ENCODE measurements at places on chromosomes 1 and 21.

DNA sequence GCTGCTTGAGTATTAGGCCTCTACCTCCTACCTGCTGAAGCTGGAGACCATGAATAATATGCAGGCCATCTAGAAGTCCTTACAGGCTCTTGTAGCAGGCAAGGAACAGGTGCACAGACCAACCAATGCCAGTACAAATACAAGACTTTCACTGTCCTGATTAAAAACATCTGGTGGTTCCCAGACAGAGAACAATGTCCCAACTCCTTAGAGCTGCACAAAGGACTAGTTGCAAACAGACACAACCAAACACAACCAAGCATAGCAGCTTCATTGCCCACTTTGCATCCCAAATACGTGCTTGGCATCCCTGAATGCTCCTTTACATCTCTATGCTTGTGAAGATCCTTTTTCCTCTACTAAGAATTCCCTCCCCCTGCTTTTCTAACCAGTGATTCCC lies 98.1 kb upstream of the CXADR start:
- no peak for DNase-seq

DNA sequence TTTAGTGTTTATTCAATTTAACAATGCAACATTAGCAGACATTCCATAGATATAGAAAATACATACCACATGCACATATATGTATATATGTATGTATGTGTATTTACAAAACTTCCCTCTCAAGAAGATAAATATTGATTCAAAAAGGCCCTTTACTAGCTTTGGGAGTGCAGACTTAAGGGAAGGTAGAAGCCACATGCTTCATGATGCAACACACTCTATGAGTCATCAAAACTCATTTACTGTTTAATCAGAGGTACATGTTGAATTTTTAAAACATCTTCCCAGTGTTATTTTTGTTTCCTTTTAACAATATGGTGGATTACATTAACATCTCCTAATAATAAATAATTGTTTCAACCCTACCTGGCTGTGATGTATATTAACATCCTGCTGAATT lies 61.4 kb upstream of the KIRREL1 start:
- DNase-seq: no peak

DNA sequence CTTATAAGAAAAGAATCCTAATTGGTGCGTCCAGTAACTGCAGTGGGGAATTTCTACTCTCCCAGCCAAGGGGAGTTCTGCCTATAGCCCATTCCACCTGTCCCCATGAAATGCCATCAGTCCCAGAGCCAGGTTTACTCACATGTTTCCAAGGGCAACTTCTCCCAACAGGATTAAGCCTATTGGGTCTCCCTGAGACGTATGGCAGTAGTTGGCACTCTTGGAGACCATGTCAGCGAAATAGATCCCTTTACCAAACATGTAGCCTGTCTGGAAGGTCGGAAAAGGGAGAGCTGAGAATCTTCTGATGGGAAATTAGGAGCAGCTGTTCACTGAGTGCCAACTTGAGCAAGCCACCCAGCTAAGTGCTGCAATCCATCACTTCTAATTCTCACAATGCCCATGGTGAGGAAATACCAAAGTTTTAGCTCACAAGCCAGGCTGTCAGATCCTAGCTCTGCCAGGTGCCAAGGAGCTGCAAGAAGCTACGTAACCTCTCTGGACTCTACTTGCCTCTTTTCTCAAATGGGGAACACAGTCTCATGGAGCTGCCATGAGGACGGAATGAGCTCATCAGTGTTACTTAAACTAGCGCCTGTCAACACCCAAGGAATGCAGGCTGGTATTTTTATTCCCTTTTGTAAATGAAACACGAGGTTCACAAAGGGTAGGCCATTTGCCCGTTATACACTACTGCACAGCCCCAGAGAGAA lies 43.9 kb downstream of the PARP1 start:
- no peak for DNase-seq

DNA sequence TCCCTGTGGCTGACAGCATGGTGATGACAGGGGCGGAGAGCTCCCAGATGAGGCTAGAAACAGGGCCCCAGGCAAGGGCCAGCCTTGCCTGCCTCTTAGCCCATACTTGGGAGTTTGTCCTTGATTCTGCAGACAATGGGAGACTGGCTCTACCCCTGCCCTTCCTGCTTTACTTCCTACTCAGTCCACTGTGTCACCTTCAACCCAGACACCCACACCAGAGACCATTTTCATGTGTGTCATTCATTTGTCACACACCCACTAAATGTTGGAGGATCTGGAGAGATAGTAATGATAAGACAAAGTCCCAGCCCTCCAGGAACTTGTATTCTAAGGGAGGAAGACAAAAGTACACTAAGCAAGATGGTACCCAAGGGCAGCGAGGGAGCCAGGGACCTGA lies 43.7 kb downstream of the SYT6 start:
- DNase-seq: no peak

- no peak for DNase-seq
These were observed 159.2 kb downstream of the PIGK start for GRCh38 chr1:77060000-77060399.

DNA sequence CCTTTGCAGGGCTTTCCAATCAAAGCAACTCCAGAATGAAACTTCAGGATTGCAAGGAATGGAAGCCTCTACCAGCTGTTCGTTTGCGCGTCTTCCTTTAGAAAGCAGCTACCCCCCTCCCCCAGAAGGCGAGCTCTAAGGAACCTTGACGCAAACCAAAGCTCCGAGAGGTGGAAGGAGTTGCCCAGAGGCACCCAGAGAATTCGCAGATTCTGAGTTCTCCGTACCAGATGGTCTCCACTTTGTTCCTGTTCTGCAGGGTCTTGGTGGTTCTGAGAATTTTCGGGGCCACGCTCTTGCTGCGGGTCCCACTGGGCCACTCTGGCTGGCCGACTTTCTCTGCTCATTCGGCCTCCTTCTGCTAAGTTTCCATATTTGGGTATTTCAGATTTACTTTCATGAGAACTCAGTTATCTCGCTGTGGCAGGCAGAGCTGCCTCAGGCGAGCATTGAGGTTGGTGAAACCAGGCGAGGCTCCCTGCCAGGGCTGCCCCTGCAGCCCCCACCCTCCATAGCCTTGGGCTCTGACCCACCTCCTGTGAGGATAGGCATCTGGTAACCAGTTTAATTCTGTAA lies 801 bp downstream of the TRAF5 start:
- no peak for DNase-seq

- no peak for DNase-seq
These were observed at the start of gene KCNJ15 for GRCh38 chr21:38256599-38257302. KCNJ15 (plus strand) TSS chr21:38256991; CDS start chr21:38299262, 42,271 bp downstream.

GRCh38 chr1:110211496-110212168 lies 1.5 kb downstream of the KCNC4 start:
- no peak for DNase-seq

GRCh38 chr1:226687426-226687825 lies 51.7 kb downstream of the ITPKB start:
- no peak for DNase-seq

- DNase-seq: no peak
These were observed 88.1 kb downstream of the OSBPL9 start for GRCh38 chr1:51705035-51705434.

GRCh38 chr1:36448530-36449056 lies 1.7 kb downstream of the OSCP1 start:
- DNase-seq: no peak

DNA sequence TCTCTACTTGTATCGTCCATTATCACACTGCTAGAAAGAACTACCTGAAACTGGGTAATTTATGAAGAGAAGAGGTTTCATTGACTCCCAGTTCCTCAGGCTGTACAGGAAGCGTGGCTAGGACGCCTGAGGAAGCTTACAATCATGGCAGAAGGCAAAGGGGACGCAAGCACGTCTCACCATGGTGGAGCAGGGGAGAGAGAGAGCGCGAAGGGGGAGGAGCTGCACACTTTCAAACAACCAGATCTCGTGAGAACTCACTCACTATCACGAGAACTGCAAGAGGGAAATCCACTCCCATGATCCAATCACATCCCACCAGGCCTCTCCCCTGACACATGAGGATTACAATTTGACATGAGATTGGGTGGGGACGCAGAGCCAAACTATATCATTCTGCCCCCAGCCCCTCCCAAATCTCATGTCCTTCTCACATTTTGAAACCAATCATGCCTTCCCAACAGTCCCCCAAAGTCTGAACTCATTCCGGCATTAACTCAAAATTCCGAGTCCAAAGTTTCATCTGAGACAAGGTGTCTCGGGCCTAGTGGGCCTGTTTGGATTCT lies 8.0 kb downstream of the MMEL1 start:
- no peak for DNase-seq

- DNase-seq: no peak
These were observed 37.6 kb upstream of the MRPS6 start for GRCh38 chr21:34035619-34036354.

DNA sequence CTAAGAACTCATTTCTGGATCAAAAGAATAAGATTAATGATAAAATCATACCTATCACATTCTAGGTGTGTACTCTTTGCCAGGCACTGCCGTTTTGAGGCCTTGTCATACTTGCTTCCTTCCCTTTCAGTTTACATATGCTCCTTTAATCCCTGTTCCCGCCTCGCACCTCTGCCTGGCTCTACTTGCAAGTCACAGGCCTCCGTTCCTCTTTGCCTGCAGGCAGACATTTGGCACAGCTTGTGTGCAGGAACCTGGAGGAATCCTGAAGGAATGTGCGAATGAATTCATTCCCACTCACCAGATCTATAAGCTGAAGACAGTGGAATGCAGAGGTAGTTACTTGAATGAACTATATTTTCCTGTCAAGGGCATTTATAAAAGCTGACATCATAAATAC lies 13.8 kb downstream of the WLS start:
- no peak for DNase-seq

- DNase-seq: no peak
These were observed 33.0 kb downstream of the NTPCR start for GRCh38 chr1:232983375-232983774.

- no peak for DNase-seq
These were observed 87.9 kb downstream of the CDC14A start for GRCh38 chr1:100440075-100440809.

GRCh38 chr21:29825345-29825744 lies 114.5 kb downstream of the GRIK1 start:
- no peak for DNase-seq

- no peak for DNase-seq
These were observed 60.1 kb downstream of the SDCCAG8 start for GRCh38 chr1:243315893-243316292.

Data from NCI-H1436 (cell line).